ENCODE measurements at places on chromosomes 5 and 9.

GRCh38 chr5:66306844-66307315 is 162.8 kb downstream of the SREK1 start:
- no peak for DNase-seq

- no peak for DNase-seq
Observed at GRCh38 chr9:27054841-27055240, 49.4 kb upstream of the LRRC19 start.

- peak; percentile 59 for DNase-seq
Observed at GRCh38 chr5:50325237-50325832, 115.8 kb downstream of the EMB start.

- no peak for DNase-seq
Observed at GRCh38 chr5:59516161-59516560, 377.4 kb downstream of the PDE4D start.

- no peak for DNase-seq
Observed at GRCh38 chr9:34547960-34548611, 25.3 kb upstream of the ENHO start.

- DNase-seq, result no peak
Observed at GRCh38 chr5:121630402-121630801, 221.3 kb upstream of the FTMT start.

All from Jurkat, Clone E6-1 (cell line).